Camera-type eye (tissue), 1 donor: ENCODE measurements at places on chromosomes 6 and 20. TPM values are rescaled to one million over a fixed set of nuclear protein-coding genes. Genes with fewer than 3 reads are reported as not detected.

BEND6 gene
- 5.8 TPM for total RNA-seq

SLC22A3 gene
- 6.1 TPM for total RNA-seq

HLA-DMA gene
- total RNA-seq: 2.6 TPM

WFDC12 gene
- not detected for total RNA-seq

BMP5 gene
- 20.8 TPM for total RNA-seq

IL17F gene
- total RNA-seq: not detected

CDSN gene
- not detected for total RNA-seq

LINC00237 gene
- 2.1 TPM for total RNA-seq

DLL1 gene
- total RNA-seq: 23.6 TPM
